Stimulated activated CD8-positive, alpha-beta memory T cell treated with anti-CD3 and anti-CD28 coated beads, Interleukin-15, amount 100 ng/mL, for 24 hours (primary cell): ENCODE measurements at places on chromosomes 16 and 17.

DNA sequence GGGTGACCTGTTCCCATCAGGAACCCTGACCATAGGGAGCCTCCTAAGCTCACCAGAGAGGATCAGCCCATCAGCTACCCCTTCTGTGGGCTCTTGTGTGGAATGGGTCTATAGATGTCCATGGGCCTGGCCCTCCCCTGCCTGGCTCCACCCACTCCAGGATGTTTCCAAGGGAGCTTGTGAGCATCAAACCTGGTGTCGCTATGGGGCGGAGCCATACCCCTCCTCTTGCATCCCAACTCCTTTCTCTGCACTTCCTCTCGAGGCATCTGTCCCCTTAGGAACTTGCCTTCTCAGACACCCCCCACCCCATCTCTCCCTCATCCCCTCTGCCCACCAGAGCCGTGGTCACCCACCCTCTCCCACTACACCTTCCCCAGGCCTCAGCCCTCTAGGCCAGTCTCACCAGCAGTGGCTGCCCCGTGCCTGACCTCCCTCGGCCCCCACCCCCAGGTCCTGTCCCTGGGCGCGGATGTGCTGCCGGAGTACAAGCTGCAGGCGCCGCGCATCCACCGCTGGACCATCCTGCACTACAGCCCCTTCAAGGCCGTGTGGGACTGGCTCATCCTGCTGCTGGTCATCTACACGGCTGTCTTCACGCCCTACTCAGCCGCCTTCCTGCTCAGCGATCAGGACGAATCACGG, 10.4 kb downstream of the KCNH6 start:
- DNase-seq = no peak

GRCh38 chr16:30368792-30369090, 1.6 kb downstream of the TBC1D10B start:
- no peak for DNase-seq

DNA sequence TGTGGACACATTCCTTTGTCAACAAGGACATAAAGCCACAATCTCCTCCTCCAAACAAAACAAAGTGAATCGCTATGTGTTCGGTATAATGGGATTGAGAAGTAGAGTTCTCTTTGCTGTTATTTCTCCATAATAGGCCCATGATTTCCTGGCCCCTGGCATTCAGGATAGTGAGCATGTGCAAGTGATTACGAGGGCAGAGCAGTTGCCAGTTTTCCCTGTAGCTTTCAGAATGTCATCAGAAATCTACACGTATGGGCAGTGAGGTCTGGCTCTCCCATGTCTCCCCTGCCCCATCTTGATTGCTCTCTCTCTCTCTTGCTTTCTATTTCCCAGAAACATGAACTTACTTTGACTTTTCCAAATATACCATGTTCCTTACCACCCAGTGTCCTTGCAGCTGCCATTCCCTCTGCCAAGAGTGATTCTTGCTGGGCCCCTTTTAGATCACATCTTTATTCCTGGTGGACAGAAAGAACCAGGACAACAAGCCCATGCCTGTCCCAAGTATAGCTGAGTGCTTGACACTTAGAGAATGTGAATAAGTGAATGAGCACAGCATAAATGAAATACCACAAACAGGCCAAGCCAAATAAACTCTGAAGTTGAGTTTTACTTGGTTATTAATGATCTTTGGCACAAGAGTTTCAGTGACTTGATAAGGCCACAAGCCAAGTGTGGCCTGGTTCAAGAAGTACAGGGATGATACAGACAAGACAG, 273.1 kb downstream of the CDH13 start:
- DNase-seq = no peak

GRCh38 chr17:72255481-72255880, 134.7 kb downstream of the SOX9 start:
- DNase-seq = no peak

DNA sequence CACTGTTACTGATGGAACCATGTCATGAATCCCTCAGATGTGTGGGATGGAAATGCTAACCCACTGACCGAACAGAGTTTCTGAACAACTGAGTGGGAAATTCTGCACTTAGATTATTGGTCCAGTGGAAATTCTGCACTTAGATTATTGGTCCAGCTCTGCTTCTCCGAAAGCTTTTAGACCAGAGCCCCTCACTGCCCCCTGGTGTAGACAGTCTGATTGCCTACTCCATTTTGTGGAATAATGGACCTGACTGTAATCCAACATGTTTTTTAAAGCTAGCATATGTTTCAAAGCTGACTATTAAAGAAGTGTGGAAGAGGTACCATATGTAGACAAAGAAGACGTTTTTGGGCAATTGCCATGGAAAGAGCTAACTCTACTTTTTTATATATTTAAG, 50.3 kb upstream of the TBX2 start:
- no peak for DNase-seq

DNA sequence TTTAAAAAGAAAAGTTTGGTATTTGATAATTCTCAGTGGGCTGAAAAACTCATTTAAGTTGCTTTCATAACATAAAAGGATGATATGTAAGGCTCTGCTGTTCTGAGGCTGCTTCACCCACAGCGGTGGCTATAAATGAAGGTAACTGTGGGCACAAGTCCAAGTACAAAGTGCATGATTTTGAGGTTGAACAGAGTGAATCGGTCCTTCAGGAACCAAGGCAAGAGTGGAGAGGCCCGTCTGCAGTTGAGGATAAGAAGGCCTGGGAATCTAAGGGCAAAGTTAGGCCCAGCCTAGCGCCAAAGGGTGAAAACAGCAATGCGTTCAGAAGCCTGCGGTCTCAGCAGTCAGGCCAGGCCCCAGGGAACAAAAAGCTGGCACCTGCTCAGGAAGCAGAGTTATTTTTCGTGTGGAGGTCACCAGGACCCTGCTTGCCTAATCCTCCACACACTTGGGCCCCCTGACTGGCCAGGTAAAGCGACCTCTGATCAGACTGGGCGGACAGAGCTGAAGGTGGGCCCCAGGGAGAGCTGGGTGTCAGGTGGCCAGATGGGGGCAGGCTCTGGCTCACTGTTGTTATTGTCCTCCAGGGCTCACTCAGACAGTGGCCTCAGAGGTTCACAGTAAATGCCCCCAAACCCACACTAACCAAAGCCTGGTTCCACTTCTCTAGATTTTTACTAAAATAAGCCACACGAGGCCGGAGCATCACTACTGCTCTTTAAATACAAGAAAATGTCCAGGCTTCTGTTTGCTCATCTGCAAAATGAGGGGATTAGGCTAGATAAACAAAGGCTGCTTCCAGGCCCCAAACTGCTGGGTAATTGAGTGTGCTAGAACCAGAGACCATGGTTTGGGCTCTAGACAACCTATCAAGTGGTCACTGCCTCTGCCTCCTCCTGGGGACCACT, 46.5 kb downstream of the TEX2 start:
- DNase-seq = no peak

- no peak for DNase-seq
These were observed 489.9 kb upstream of the CDH5 start for GRCh38 chr16:65876624-65877023.

DNA sequence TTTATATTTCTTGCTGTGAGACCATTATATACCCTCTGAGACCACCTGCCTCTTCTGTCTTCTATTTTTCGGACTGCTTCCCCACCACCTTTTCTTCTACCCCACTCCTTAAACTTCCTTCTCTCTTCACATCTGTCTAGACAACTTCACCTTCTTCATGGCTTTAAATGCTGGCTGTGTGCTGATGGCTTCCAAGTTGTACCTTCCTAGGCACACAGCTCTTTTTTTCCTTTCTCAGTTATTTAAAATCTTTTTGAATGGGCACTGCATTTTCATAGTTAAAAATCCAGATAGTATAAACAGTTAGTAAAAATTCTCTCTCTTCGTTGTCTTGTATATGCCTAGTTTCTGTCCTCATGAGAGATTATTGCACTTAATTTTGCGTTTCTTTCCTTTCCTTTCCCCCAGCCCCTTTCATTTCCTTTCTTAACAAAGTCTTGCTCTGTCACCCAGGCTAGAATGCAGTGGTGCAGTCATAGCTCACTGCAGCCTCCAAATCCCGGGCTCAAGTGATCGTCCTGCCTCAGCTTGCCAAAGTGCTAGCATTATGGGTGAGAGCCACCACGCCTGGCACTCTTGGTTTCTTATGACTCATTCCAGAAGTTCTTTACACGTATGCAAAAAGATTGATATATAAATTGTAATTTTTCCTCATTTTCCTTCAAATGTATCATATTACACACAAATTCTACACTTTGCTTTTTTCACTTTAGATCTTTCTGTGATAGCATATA, 114.3 kb downstream of the NPIPB5 start:
- no peak for DNase-seq

- no peak for DNase-seq
These were observed 36.0 kb downstream of the ZFP90 start for GRCh38 chr16:68575082-68575481.

DNA sequence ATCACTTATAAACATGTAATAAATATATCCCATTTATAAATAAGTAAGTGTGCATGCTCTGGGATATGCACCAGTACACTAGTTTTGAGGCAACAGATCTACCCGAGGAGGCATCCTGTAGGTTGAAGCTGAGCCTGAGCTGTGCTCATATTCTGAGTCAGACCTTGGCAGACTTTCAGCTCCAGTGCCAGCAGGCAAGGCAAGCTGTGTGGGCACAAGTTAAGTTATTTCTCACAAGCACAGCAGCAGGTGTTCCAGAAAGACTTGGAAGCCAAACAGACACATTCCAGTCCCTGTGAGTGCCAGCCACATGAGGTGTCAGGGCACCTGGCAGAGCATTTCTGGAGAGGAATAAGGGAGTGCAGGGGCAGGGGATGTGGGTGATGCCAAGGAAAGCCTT, 1.3 kb upstream of the CLEC19A start:
- DNase-seq = no peak

GRCh38 chr16:16019488-16019887, 70.1 kb downstream of the ABCC1 start:
- DNase-seq = no peak

DNA sequence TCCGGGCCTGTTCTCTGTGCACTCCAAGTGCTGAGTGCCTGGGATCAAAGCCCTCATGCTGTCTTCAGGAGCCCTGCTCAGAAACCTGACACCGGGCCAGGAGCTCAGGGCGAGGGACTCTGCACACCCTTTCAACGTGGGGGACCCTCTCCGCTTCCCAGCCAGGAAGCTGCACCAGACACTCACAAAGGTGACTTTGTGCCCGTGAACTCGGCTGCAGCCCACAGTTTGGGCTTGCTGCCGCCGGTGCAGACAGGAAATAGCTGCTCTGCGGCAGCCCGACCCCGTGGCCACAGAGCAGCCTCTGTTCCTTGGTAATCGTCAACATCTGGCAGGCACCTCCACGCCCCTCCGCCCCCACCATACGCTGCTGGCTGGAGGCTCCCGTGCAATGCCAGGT, 93.4 kb upstream of the METRNL start:
- peak; percentile 16 for DNase-seq

DNA sequence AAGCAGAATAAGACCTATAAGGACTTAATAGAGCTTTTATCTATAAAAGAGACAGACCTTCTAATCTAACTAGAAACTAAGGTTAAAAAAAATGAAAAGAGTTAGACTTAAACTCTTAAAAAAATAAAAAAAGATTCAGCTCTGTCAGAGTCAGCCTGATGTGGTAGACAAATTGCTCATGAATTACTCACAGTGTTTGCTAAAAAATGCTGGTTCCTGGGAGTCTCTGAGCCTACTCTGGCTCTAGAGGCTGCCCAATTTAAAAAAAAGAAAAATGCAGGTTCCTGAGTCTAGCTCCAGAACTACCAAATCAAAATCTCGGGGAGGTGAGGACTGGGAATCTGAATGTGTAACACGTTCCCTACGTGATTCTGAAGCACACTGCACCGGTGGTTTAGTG, 18.1 kb downstream of the SOST start:
- no peak for DNase-seq

- DNase-seq = no peak
These were observed 7.7 kb upstream of the RBFOX3 start for GRCh38 chr17:79618383-79619067.

DNA sequence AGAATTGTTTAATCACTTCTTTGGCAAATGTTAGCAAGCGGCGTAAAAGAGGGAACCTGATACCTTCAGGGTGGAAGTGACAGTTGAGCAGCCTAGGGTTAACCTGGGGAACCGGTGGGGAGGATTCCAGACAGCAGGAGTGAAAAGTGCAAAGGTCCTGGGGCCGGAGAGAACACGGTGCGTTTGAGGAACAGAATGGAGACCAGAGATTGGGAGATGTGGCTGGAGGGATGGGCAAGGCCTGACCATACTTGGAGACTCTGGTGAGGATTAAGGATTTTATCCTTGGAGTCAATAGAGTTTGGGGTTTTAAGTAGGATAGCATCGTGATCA, 2.3 kb upstream of the ZNF500 start:
- no peak for DNase-seq

DNA sequence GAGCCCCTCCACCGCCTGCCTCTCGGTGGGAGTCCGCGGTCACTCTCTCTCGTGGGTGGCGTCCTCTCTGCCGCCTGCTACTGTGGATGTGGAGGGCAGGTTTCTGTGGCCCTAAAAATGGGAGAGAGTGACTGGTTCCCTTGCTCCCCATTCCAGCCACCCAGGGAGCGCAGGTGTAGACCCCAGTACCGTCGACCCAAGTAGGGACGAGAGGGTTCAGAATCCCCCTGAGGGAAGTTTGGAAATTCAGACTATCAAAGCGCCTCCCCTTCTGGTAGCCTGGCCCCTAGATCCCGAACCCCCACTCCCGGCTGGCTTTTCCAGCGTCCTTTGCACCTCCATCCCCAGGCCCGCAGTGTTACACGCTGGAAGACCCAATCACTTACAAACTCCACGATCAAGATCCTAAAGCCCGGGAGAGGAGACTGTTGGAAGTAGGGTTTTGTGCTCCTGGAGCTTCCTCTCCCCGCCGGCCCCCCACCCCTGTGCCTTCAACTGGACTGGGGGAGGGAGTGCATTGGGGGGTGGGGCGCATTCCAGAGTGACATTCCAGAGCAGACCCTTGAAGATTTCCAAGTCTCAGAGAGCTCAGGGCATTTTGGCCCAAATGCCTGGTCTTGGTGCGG, 991 bp downstream of the GPRC5C start:
- no peak for DNase-seq

- no peak for DNase-seq
These were observed 65.8 kb upstream of the SMIM36 start for GRCh38 chr17:55576996-55577586.
